Activated T-cell treated with anti-CD3 and anti-CD28 coated beads, Interleukin-2, amount 50 U/mL, for 1 hour (primary cell): ENCODE measurements at places on chromosomes 4 and X.

DNA sequence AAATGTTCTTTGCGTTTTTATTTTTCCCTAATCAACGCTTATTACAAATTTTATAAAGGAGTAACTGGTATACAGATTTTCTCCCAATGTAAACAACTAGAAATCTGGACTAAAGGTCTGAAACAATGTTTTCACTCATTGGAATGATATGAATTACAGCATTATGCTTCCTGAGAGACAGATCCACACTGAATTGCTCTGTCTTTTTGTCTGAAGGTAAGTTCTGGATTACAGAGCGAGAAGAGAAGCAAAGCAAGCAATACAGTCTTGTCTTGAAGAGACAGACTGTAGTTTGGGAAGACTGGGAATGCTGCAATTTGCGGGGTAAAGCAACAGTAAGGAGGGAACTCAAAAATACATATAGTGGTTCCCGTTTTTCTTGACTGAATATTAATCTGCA lies 262.2 kb upstream of the PABPC4L start:
- DNase-seq, result no peak

- DNase-seq, result no peak
Observed at GRCh38 chr4:182554736-182555135, 311.5 kb downstream of the TENM3 start.

DNA sequence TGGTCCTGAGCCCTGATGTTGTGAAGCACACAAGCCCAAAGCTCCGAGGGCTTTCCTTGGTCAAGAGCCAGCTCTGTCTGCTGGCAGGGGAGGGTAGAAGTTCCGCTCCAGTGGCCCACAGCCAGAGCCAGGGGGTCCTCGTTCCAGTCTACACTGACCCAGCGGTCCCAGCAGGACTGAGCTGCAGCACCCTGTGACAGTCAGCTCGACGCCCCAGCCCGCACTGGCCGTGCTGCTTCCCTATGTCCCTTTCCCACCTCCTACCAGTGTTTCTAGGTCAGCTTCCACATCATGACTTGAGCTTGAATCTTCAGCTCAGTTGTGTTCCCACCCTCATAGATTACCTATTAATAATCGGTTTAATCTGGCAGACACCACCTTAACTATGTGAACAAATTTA lies 22.5 kb upstream of the DCTD start:
- no peak for DNase-seq

GRCh38 chr4:185761352-185762235 lies 50.4 kb downstream of the SORBS2 start:
- DNase-seq, result no peak

DNA sequence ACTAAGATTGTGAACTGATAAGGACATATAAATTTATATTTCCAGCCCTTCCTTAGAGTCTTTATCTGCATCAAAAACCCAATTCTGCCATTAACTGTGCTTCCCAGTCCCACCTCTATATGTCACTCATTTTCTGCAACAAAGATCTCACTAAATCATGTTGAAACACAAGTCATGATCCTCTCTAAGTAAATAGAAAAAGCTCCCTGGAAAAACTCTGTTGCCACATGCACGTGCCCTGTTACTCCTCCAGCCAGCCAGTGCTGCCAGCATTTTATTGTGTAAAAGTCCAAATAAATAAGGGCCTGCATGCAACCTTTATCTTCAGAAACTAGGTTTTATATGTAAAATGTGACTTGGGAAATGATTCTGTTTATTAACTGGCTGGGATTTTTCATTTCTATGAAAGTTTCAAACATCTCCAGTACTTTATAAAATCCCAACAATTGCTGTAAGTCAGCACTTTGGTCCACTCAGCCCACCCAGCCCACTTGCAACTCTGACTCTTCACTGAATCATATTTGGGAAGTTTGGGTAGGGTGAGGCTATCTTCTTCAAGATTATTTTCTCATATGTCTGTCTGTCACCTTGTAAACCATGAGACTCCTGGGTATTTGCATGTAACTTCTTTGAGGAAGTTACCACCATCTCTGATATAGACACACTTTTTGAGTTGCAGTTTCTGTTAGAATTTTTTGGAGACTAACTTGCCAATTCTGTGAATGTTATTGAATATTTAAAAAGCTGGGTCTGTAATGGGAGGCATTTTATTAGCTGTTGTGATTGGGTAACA lies 40.0 kb upstream of the SMARCA5 start:
- no peak for DNase-seq
